ENCODE measurements at places on chromosomes 4 and X. TPM values are rescaled to one million over a fixed set of nuclear protein-coding genes. Genes with fewer than 3 reads are reported as not detected.

TRIM2 gene
- polyA plus RNA-seq, result 2.2 TPM

TENM3 gene
- polyA plus RNA-seq, result not detected

EFNB1 gene
- polyA plus RNA-seq, result 1.8 TPM

OPHN1 gene
- polyA plus RNA-seq, result not detected

PPEF2 gene
- polyA plus RNA-seq, result not detected

GAB3 gene
- 3.0 TPM for polyA plus RNA-seq

F11 gene
- polyA plus RNA-seq, result not detected

PPAT gene
- 10.3 TPM for polyA plus RNA-seq

TMSB15A gene
- polyA plus RNA-seq, result not detected

APEX2 gene
- 22.9 TPM for polyA plus RNA-seq

HHIP gene
- polyA plus RNA-seq, result not detected

All from IgD-negative memory B cell (primary cell).